Renal cortical epithelial cell (primary cell): ENCODE measurements at places on chromosomes 16 and 17. TPM values are rescaled to one million over a fixed set of nuclear protein-coding genes. Genes with fewer than 3 reads are reported as not detected.

DUSP3 gene
- total RNA-seq = 96.0 and 132 TPM in 2 replicates

LCMT1 gene
- 33.0 and 46.4 TPM in 2 replicates for total RNA-seq

CDH1 gene
- 31.4 and 94.8 TPM in 2 replicates for total RNA-seq

EPX gene
- not detected in 2 replicates for total RNA-seq

CACNG5 gene
- not detected in 2 replicates for total RNA-seq

FBXW10 gene
- total RNA-seq = 0.05 TPM in 1 of 2 replicates, not detected in the other

CA10 gene
- total RNA-seq = not detected in 2 replicates

TBC1D3 gene
- not detected in 2 replicates for total RNA-seq
